SJSA1 (cell line): ENCODE measurements at places on chromosomes 11 and 22. TPM values are rescaled to one million over a fixed set of nuclear protein-coding genes. Genes with fewer than 3 reads are reported as not detected.

- no peak for DNase-seq
These were observed 39.6 kb downstream of the NARS2 start for GRCh38 chr11:78535027-78535426.

- DNase-seq: no peak
These were observed 10.2 kb downstream of the CKAP5 start for GRCh38 chr11:46835897-46836296.

DNA sequence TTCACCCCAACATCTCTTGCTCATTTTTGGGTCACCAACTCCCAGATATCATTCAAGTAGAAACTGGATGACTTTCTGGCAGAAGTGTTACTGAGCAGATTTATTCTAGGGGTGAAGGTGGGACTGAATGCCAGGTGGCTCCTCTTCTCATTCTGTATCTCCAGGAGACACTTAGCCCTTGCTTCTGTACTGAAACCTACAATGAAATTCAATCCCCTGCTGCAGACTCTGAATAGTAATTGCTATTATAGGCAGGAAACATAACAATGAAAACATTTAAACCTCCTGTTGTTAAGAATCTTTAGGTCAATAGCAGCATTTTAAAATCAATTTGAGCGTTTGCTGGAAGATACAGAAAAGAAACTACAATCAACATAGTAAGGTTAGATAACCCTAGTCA, 879.4 kb upstream of the TENM4 start:
- DNase-seq: no peak

- DNase-seq: no peak
These were observed 621 bp downstream of the TSPO start for GRCh38 chr22:43152003-43152356.

- DNase-seq: no peak
These were observed 17.9 kb downstream of the SEC14L3 start for GRCh38 chr22:30453731-30454510.

GRCh38 chr11:18749681-18750319, 23.8 kb upstream of the IGSF22 start:
- DNase-seq: peak; percentile 66

DNA sequence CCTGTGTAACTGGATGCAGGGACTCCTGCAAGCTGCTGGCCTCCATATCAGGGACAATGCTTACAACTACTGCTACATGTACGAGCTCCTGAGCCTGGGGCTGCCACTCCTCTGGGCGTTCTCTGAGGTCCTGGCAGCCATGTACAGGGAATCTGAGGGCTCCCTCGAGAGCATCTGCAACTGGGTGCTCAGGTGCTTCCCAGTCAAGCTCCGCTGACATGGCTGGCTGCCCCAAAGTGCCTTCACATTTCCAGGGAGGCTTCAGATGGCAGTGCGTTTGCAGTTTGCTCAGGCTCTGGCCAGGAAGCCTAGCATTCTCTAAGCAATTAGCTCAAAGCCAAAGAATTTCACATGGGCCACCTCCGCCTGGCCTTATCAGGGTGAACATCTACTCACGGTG, 117.4 kb upstream of the PARVA start:
- no peak for DNase-seq

- DNase-seq: no peak
These were observed 257.3 kb downstream of the MIAT start for GRCh38 chr22:26914519-26915185.

DNA sequence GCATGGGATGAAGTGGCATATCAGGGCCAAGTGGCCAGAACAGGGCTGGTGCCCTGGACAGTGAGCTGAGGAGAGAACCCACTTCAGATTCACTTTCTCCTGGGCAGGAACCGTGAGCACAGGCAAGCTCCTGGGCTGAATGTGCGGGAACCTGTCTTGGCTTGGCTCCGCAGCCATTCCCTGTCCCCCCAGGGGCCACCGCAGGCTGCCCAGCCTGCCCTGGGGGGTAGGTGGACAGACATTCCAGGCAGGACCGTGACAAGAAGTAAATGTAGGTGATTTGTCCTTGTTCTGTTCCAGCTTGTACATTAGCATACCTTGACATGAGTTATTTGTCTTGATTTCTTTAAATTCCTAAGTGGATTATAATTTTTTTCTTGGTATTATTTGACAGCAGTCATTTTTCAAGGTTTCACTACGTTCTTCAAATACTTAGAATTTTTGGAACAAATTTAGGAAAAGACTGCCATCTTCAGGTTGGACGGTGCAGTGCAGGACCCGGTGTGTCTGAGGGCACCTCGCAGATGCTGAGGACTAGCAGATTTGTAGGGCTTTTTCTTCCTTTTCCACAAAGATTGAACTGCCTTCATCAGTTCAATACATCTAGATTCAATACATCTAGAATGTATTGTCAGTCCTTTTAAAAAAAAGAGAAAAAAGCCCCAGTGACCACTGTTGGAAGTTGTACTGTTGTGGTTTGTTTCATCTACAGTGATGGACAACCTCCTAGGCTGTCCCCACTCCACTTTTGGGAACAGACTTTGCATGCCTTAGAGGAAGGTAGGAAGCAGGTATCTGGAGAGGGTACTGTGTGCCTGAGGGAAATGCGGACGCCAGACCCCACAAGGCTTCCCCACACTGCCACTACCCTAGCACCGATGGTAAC, 115.1 kb upstream of the RASSF10 start:
- DNase-seq: peak; percentile 85

GRCh38 chr11:30106222-30107181, 89.7 kb upstream of the KCNA4 start:
- DNase-seq: no peak

GRCh38 chr22:29073618-29074275, 912 bp downstream of the KREMEN1 start:
- no peak for DNase-seq

- no peak for DNase-seq
These were observed 21.2 kb upstream of the PSMA1 start for GRCh38 chr11:14541192-14541947.

GRCh38 chr22:26835929-26836528, 178.6 kb downstream of the MIAT start:
- DNase-seq: peak; percentile 66

DNA sequence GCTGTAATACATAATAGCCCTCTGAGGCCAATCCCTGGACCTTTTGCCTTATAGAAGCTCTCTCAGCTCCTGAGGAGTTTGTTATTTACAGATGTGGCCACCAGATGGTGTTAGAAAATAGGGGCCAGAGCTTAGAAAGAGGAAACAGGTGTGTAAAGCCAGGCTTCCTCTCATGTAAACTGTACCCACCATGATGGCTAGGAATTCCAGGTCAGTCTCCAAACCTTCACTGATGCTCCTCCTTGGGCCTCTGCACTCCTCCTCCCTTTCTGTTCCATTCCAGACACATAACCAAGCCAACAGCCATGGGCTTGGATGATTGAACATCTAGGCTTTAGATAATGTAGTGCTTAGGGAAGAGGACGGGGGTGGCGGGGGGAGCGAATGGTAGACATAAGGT, 39.7 kb downstream of the USP35 start:
- DNase-seq: no peak

DNA sequence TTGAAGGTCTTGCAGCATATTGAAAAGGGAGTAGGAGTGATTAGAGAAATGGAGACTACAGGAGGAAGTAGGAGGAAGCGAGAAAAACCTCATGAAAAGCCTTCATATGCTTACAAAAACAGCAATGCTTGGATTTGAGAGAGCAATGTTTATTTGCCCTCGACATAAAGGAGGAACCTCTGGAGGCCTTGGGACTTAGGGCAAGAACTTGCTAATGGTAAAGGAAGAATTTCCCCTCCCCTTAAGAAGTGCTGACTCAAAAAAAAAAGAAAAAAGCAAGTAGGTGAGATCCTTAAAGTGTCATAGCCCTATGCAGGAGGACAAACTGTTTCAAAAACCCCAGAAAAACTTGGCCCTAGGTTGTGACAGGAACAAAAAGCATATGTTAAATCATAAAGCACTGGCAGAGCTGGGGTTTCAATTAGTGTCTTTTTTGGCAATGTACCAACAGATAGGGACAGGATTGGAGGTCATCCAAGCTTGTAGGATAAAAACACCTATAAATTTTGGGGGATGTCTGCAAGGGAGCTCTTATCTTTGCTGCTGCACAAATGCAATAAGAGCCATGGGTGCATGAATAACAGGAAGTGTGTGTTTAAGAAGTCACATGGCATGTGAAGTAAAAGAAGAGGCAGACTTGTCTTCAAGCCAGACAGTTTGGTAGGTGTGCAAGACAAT, 4.9 kb downstream of the GLYAT start:
- no peak for DNase-seq

DNA sequence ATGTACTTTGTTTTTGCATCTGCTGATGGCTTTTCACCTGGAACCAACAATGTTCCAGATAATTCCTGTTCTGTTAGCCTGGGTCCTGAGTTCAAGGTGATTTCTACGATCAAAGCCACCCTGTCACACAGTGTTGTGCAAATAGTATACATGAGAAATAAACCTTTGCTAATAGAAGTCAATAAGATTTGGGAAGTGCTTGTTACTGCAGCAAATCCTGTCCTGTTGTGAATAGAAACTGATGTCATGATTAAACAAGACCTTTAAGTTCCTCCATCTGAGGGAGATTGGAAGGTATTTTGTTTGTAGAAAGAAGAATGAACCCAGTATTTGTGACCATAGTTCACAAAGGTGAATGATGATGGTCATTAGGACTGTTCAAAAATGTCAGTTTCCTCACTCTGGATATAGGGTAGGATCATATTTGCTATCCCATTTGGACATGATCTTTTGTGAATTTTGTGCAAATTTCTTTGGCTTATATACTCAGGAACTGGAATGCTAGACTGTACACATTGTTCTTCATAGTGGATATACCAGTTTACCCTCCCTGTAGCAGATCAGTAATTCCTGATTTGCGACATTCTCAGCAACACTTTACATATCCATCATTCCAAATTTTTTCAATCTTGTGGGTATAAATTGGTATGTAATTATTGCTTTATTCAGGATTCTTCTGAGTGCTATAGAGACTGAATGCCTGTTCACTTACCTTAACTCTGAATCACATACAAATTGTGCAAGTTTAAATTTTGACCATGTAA, 428.5 kb downstream of the METTL15 start:
- DNase-seq: no peak

- no peak for DNase-seq
These were observed 618 bp upstream of the CCDC81 start for GRCh38 chr11:86374069-86374468.

DNA sequence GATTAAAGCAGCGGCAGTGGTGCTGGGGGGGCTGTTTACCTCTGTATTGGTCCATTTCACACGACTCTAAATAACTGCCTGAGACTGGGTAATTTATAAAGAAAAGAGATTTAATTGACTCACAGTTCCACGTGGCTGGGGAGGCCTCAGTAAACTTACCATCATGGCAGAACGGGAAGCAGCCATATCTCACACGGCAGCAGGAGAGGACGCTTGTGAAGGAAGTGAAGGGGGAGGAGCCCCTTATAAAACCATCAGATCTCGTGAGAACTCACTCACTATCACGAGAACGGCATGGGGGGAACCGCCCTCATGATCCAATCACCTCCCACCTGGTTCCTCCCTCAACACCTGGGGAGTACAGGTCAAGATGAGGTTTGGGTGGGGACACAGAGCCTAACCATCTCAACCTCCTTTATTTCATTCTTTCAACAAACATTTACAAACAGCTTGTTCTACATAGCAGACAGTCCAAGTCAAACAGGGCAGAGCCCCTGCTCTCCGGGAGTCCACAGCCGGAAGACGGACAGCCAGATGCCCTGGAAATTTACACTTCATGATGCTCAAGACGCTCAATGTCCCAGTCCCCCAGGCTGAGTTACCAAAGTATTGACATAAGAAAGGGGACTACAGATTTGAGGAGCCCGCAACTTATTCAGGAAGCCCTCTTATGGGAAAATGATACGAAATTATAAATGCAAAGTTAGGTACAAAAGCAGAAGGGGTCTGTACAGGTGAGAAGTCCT, 26.3 kb upstream of the HMGXB4 start:
- peak; percentile 34 for DNase-seq

Gene NRGN
- total RNA-seq: 2.9 and 5.2 TPM in 2 replicates

Gene KDM4F
- total RNA-seq: not detected in 2 replicates

Gene OR5M3
- total RNA-seq: not detected in 2 replicates

Gene VWCE
- total RNA-seq: 0.03 and 0.26 TPM in 2 replicates

Gene MEI1
- total RNA-seq: 0.08 TPM in 1 of 2 replicates, not detected in the other

Gene SCGB1D2
- total RNA-seq: not detected in 2 replicates

Gene KLHL35
- total RNA-seq: 0.41 and 0.58 TPM in 2 replicates

Gene CDC42EP2
- total RNA-seq: 10.5 and 16.6 TPM in 2 replicates

Gene SAA2
- total RNA-seq: not detected in 2 replicates

Gene GRIK4
- not detected in 2 replicates for total RNA-seq

Gene KIRREL3
- 5.3 and 5.5 TPM in 2 replicates for total RNA-seq

Gene CNIH2
- 2.8 and 6.2 TPM in 2 replicates for total RNA-seq

Gene KRTAP5-10
- not detected in 2 replicates for total RNA-seq

Gene DHCR7
- 9.2 and 15.4 TPM in 2 replicates for total RNA-seq

Gene PLXNB2
- 45.9 and 61.7 TPM in 2 replicates for total RNA-seq

Gene TRPC6
- total RNA-seq: 0.34 and 0.87 TPM in 2 replicates

Gene TMPRSS5
- total RNA-seq: 0.11 TPM in 1 of 2 replicates, not detected in the other
